A172 (cell line): ENCODE measurements at places on chromosomes 6 and 20. TPM values are rescaled to one million over a fixed set of nuclear protein-coding genes. Genes with fewer than 3 reads are reported as not detected.

GRCh38 chr6:3188262-3188661, 30.9 kb upstream of the TUBB2A start:
- no peak for DNase-seq

DNA sequence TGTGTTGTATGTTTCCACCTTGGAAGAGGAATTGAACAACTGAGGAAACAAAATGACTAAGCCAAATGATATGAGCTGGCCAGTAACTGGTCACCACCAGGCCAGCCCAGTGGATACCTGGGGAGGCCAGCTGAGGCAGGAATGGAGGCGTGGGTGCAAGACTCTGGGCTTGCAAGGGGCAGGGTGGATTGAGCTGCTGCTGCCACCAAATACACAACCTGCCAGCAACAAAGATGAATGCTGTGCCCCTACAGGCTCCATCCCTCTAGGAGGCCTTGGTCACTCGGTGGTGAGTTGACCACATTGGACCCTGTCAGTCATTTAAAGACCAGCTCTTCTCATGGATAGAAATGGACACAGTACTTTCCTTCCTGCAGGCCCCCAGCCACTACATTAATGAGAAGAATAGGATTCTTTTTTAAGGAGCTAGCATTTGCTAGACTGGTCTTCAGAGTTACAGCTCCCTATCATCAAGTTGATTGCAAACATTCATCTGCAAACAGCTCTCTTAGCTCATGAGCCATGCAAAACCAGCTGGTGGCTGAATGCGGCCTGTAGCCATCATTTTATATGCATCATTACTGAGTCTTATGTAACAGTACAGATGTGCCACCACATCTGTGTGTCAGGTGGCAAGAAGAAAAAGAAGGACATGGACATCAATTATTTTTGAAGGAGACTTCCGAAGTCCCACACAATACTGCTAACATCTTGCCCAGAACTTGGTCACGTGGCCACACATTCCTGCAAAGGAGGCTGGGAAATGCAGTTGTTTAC, 26.3 kb upstream of the SLC22A3 start:
- no peak for DNase-seq

DNA sequence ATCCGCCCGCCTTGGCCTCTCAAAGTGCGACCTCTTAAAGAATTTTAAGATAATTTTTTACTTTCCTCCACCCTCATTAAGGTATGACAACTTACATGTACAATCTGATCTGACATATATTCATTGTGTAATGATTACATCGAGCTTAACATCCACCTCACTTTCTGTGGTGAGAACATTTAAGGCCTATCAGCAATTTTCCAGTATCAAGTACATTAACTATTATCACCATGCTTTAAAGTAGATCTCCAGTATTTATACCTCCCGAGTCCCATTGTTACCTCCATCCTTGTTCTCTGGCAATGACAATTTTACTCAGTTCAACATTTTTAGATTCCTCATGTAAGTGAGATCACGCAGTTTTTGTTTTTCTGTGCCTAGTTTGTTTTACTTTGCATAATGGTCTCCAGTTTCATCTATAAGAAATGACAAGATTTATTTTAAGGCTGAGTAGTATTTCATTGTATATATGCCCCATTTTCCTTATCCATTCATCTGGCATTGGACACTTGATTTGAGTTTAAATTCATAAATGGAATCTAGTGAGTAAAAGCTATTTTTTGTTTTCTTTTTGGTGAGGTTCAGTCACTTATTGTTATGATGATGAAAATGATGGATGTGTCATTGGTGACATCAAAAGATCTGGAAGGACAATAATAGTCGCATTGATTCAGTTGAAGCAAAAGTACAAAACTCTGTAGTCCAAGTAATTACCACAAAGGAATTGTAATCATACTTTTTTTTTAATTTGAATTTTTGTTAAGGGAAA, 87.0 kb downstream of the OR2B2 start:
- no peak for DNase-seq

- no peak for DNase-seq
These were observed 353.2 kb downstream of the BTBD3 start for GRCh38 chr20:12270863-12271262.

GRCh38 chr6:2940010-2940850, 31.1 kb downstream of the SERPINB6 start:
- DNase-seq: no peak

DNA sequence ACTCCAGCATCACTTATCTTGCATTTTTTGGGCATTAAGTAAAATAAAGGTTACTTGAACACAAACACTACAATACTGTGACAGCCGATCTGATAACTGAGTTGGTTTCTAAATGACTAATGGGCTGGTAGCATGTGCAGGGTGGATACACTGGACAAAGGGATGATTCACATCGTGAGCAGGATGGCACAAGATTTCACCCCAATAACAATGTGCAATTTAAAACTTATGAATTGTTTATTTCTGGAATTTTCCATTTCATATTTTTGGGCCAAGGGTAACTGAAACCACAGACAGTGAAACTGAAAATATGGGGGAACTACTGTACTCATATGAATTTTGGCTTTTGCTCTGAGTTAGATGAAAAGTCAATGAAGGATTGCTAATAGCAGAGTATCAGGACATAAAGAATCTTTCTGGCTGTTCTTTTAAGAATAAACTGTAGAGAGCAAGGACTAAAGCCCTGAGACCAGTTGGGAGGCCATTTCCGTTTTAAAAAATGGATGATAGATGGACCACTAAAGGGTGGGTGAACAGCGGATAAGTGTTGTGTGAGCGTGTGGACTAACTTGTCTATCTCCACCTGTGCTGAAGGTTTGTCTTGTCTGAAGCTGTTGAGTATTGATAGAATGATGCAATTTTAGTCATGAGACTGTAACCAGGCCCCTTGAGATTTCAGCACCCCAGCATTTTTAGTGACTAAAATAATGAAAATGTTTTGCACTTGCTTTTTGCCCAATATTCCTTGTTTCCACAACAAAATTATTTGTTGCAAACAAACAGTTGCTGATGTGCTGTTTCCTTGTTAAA, 8.2 kb downstream of the SPINT3 start:
- peak; percentile 67 for DNase-seq

- no peak for DNase-seq
These were observed 99.0 kb upstream of the AKAP12 start for GRCh38 chr6:151140767-151141166.

DNA sequence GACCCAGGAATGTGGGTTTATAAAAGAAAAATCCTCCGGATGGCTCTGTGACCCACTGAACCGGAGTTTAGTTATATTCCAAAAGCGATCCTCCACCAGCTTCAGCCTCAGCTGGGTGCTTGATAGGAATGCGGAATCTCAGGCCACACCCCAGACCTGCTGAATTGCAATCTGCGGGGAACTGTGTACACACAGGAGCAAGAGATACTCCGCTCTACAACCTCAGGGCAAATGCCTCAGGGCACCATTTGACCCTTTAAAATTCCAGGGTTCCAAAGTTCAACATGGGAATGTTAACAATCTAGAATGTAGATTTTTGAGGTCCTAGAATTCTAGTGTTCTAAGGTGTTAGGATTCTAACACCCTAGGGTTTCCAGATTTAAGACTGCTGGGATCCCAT, 10.8 kb downstream of the BPIFA2 start:
- DNase-seq: peak; percentile 52

DNA sequence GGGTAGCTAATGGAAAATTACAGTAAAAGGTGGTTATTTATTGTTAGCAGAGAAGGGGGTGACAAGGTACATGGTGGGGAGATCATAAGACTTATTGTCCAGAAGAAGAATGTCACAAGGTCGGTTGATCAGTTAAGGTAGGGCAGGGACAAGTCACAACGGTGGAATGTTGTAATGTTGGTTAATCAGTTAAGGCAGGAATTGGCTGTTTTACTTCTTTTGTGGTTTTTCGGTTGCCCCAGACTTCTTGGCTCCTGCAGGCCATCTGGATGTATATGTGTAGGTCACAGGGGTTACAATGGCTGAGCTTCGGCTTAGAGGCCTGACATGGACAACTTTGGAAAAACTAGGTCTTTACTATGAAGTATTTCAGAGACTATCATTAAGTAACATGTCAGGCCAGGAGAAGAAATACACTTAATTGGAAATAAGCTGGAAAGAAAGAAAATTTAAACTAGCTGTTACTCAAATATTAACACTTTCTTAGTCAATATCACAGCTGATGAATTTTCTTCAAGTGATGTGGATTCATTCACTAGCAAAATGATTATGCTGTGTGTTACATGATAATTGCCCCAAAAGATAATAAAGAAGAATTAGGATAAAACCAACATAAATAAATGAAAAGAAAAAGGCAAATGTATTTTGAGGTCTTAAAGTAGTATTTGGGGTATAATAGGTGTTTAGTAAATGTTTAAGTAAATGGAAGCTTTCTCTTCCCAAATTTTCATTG, 4.4 kb downstream of the AIG1 start:
- peak; percentile 63 for DNase-seq

- no peak for DNase-seq
These were observed 253.2 kb downstream of the DLL1 start for GRCh38 chr6:170037541-170038250.

- no peak for DNase-seq
These were observed 9.4 kb downstream of the CTNNBL1 start for GRCh38 chr20:37703035-37703845.

DNA sequence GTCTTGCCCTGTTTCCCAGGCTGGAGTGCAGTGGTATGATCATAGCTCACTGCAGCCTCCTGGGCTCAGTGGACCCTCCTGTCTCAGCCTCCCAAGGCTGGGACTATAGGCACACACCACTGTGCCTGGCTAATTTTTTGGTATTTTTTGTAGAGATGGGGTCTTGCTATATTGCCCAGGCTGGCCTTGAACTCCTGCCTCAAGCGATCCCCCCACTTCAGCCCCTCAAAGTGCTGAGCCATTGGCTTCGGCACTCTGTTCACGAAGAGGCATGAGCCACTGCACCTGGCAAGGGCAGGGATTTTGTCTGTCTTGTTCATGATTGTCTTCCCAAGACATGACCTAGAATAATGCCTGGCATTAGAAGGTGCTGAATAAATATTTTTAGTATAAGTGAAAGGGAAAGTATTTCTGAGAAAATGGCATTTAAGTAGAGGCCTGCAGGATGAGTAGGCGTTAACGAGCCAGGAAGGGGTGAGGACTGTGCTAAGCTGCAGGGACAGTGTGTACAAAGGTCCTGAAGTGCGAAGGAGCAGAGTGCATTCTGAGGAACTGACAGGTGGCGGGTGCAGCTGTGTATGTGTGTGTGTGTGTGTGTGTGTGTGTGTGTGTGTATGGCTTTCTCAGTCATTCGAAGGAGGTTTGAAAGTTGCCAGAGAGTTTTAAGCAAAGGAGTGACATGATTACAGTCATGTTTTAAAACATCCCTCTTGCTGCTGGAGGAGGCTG, 43.0 kb downstream of the VEGFA start:
- DNase-seq: no peak

DNA sequence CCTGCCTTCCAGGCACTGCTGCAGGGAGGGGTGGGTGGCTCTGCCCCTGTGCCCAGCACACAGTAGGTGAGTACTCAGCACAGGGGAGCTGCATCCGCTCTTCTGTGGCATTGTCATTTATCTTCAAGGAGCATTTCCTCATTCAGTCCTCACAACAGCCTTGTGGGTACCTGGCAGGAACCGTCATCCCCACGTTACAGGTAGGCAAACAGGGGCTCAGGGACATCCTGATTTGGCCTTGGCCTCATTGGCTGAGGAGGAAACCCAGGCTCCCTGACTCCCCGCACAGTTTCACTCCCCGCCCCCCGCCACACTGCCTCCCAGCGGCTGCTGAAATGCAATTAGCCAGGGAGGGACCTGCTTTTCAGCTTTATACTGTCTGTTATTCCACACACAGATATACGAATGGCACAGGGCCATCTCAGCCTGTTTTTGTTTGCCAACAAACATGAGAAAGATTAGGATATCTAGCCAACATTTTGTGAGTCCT, 24.2 kb upstream of the PNPLA1 start:
- DNase-seq: no peak

DNA sequence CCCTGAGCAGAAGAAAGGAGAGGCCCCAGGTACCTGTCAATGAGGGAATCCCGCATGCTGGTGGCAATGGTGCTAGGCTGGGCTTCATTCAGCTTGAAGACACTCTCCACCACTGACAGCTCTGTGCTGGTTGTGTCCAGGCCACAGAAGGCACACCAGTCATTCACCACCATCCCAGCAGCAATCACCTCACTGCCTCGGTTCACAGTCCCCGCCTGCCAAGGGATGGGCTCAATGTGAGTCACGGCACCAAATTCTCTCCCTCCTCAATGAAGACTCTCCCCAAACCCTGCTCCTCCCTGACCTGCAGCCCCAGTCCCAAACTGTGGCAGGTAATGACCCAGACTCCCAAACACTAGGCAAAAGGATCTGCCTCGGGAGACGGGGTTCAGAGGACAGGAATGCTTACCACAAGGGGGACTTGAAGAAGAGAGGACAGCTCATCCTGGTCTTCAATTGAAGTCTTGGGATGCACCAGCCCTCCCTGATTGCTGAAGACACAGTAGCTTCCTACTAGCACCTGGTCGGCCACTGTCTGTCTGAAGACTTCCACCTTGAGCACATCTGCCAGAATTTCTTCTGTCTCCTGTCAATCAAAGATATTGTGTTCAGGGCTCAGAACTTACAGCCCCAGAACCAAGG, 1.7 kb upstream of the MMP24OS start:
- DNase-seq: no peak

DNA sequence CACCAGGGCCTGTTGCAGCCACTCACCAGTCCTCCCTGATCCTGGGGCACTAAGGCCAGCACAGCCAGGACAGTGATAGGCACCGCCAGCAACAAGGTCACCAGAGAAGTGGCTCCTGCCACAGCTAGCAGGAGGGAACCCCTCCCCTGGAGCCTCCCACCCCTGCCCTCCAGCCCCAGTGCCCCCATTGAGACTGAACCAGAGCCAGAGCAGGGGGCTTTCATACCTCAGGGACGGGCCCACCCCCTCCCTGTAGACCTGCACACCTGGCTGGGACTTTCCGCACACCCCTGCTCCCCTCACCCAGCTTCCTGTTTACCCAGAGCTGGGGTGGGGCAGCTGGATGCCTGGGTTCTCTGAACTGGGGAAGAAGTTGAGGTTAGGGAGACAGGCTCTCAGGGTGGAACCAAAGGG, at the start of gene LTB:
TSS of gene LTB (minus strand) at position 195 of the 414 bp plus-strand sequence. CDS start at position 188, 7 bp downstream.
- no peak for DNase-seq

GRCh38 chr6:46628976-46629375, 23.6 kb downstream of the CYP39A1 start:
- DNase-seq: no peak

- no peak for DNase-seq
These were observed 581 bp upstream of the ALDH8A1 start for GRCh38 chr6:134950482-134950881.

- peak; percentile 61 for DNase-seq
These were observed 50.2 kb downstream of the ARHGAP18 start for GRCh38 chr6:129659590-129660345.

SUMO4 gene
- total RNA-seq: 0.10 and 0.38 TPM in 2 replicates

ZSCAN16 gene
- 7.7 and 9.9 TPM in 2 replicates for total RNA-seq

SLC12A5 gene
- 0.90 and 3.4 TPM in 2 replicates for total RNA-seq

ENPP3 gene
- 0.89 TPM in 1 of 2 replicates, not detected in the other for total RNA-seq

CHD6 gene
- total RNA-seq: 17.0 and 19.1 TPM in 2 replicates

CGAS gene
- total RNA-seq: not detected in 2 replicates

TMC2 gene
- total RNA-seq: not detected in 2 replicates

TAAR8 gene
- not detected in 2 replicates for total RNA-seq

DACT2 gene
- total RNA-seq: not detected in 2 replicates

SMPD2 gene
- total RNA-seq: 9.1 and 13.1 TPM in 2 replicates

PTCRA gene
- total RNA-seq: not detected in 2 replicates
